ENCODE measurements at places on chromosomes 7 and 10. TPM values are rescaled to one million over a fixed set of nuclear protein-coding genes. Genes with fewer than 3 reads are reported as not detected.
A peak's percentile ranks its signal among the peaks of the same experiment; 100 is the strongest.

GRCh38 chr7:29135846-29136245 lies 10.5 kb downstream of the CPVL start:
- H3K27ac ChIP-seq = no peak overlapping the region
- no peak for DNase-seq
- H3K36me3 ChIP-seq = no peaks in the 10 kb centered on the region
- no peaks in the 10 kb centered on the region for H3K27me3 ChIP-seq
- H3K4me1 ChIP-seq = no peaks in the 10 kb centered on the region

DNA sequence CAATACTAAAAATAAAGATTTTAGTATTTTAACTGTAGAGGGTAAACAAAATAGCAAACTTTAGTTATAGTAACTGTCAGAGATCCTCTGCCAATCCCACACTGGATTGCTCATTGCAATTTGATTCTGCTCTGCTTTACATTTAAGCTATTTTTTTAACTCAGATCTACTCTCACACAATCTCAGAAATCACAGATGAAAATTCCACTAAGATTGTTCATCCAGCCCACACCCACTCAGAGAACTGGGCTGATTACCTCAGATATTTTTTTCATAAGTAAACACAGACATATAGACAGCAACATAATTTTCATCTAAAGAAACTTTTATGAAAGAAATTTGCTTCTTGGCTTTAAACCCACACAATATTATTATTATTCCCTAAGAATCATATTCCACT lies 7.0 kb downstream of the OSBPL3 start:
- no peaks in the 10 kb centered on the region for H3K27me3 ChIP-seq
- no peak overlapping the region for H3K27ac ChIP-seq
- H3K4me1 ChIP-seq = no peaks in the 10 kb centered on the region
- no peak overlapping the region for H3K4me3 ChIP-seq
- no peak for DNase-seq

DNA sequence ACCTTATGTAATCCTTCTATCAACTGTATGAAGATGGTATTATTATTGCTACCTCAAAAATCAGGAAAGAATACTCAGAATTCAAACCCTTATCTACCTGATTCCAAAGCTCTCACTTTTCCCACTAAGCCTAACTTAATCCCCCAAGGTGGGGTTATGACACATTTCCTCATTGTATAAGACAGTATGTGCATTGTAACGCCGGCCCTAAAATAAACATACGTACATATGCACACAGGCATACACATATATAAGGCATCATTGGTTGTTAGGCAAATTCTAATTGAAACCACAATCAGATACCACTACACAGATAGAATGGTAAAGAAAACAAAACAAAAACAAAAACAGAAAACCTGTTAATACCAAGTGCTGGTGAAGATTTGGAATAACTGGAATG lies 556.5 kb downstream of the INHBA start:
- no peaks in the 10 kb centered on the region for H3K36me3 ChIP-seq
- no peaks in the 10 kb centered on the region for H3K27me3 ChIP-seq
- DNase-seq = no peak
- no peak overlapping the region for H3K4me3 ChIP-seq
- H3K4me1 ChIP-seq = no peaks in the 10 kb centered on the region
- H3K27ac ChIP-seq = no peak overlapping the region

DNA sequence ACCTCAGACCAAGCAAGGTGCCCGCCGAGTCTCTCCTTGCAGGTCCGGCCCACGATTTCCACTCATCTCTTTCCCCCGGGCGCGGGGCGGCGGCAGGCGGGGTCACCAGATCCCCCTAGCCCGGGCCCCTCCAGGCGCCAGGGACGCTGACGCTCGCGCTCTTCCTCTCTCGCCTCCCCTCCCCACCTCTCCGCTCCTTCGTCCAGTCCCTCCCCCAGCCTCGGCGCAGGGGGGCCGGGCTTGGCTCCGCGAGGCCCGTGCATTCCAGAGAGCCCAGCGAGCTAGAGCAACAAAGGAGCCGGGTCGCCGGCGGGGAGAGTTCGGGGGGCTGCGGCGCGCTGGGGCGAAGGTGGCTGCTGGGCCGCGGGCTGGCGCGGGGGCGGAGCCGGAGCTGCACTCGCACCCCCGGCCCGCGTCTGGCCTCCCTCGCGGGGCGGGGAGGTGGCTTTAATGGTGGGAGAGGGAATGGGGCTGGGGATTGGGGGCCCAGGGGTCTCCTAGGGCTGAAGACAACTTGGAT lies at the start of gene SMO:
TSS of gene SMO (plus strand) at position 262 of the 520 bp plus-strand sequence. CDS start 519 bp downstream, outside the sequence.
- no peaks in the 10 kb centered on the region for H3K27me3 ChIP-seq
- peak within 1 kb of the TSS; percentile 42 for H3K27ac ChIP-seq
- peaks cover 26% of the 10 kb centered on the region for H3K4me1 ChIP-seq
- H3K36me3 ChIP-seq = no peaks in the 10 kb centered on the region
- peak within 1 kb of the TSS; percentile 92 for H3K4me3 ChIP-seq
- DNase-seq = peak; percentile 66

- H3K27ac ChIP-seq = no peak overlapping the region
- peak; percentile 77 for DNase-seq
- no peaks in the 10 kb centered on the region for H3K36me3 ChIP-seq
- no peaks in the 10 kb centered on the region for H3K4me1 ChIP-seq
Observed at GRCh38 chr10:112137154-112137987, 46.2 kb downstream of the GPAM start.

DNA sequence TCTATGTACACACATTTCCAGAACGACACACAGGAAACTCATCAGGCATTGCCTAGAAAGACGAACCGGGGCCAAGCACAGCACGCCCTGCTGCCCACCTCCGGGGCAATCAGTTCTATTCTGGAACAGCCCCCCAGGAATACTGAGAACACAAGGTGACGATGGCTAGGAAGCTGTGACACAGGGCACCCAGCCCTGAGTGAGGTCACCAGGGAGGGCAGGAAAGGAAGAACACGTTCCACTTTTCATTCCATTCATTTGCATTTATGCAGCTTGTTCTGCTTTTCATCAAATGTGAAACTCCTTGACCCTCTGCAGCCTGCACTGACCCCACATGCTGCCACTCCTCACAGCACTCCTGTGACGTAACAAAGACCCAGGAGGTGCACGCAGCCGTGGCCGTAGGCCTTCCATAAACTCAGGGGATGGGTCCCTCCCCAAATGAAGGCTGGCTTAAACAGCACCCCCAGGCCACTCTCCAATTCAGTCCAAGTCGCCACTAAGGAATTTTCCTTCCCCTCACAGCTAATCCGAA lies 28.9 kb downstream of the MAD1L1 start:
- H3K27me3 ChIP-seq = no peaks in the 10 kb centered on the region
- DNase-seq = no peak
- no peaks in the 10 kb centered on the region for H3K4me1 ChIP-seq
- H3K4me3 ChIP-seq = no peak overlapping the region
- H3K27ac ChIP-seq = no peak overlapping the region

- no peak overlapping the region for H3K4me3 ChIP-seq
- DNase-seq = no peak
- no peaks in the 10 kb centered on the region for H3K4me1 ChIP-seq
- no peaks in the 10 kb centered on the region for H3K36me3 ChIP-seq
- no peaks in the 10 kb centered on the region for H3K27me3 ChIP-seq
- no peak overlapping the region for H3K27ac ChIP-seq
Observed at GRCh38 chr7:112154690-112155089, 51.5 kb downstream of the DOCK4 start.

GRCh38 chr7:28269700-28270361 lies 89.2 kb upstream of the JAZF1 start:
- H3K27ac ChIP-seq = no peak overlapping the region
- H3K4me1 ChIP-seq = no peaks in the 10 kb centered on the region
- DNase-seq = no peak
- H3K4me3 ChIP-seq = no peak overlapping the region
- H3K27me3 ChIP-seq = no peaks in the 10 kb centered on the region
- H3K36me3 ChIP-seq = no peaks in the 10 kb centered on the region

GRCh38 chr10:3805201-3805790 lies 20.3 kb upstream of the KLF6 start:
- H3K4me3 ChIP-seq = no peak overlapping the region
- H3K27me3 ChIP-seq = no peaks in the 10 kb centered on the region
- peaks cover 6% of the 10 kb centered on the region for H3K4me1 ChIP-seq
- no peak for DNase-seq
- peak overlapping the region; percentile 99 for H3K27ac ChIP-seq

- H3K27me3 ChIP-seq = no peaks in the 10 kb centered on the region
- no peak overlapping the region for H3K4me3 ChIP-seq
- H3K27ac ChIP-seq = no peak overlapping the region
- DNase-seq = no peak
Observed at GRCh38 chr10:29874606-29875269, 184.6 kb downstream of the JCAD start.

GRCh38 chr10:60664859-60665258 lies 113.4 kb upstream of the CDK1 start:
- H3K4me1 ChIP-seq = no peaks in the 10 kb centered on the region
- H3K36me3 ChIP-seq = no peaks in the 10 kb centered on the region

DNA sequence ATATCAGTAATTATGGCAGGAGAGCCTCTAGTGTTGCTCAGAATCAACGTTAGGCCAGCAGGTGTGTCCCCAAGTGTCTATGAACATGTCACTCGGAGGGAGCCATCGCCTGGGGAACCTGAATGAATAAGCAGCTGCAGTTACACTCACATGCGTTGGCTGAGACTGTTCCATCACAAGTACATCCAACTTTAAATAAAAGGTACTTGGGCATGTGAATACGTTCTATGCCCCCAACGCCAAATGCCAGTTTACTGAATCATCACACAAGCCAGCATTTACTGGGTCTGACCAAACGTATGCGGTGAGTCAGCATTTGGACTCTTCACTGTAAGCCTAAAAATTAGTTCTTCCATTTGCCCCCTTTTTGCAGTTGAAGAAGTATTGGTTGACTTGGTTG lies 207.6 kb upstream of the PLXNA4 start:
- peaks cover 12% of the 10 kb centered on the region for H3K36me3 ChIP-seq
- no peak overlapping the region for H3K27ac ChIP-seq
- no peaks in the 10 kb centered on the region for H3K4me1 ChIP-seq
- H3K27me3 ChIP-seq = no peaks in the 10 kb centered on the region

GRCh38 chr10:21238717-21239116 lies 286.8 kb downstream of the SKIDA1 start:
- no peak overlapping the region for H3K4me3 ChIP-seq
- DNase-seq = no peak
- H3K27me3 ChIP-seq = no peaks in the 10 kb centered on the region
- no peaks in the 10 kb centered on the region for H3K4me1 ChIP-seq
- H3K27ac ChIP-seq = no peak overlapping the region

DNA sequence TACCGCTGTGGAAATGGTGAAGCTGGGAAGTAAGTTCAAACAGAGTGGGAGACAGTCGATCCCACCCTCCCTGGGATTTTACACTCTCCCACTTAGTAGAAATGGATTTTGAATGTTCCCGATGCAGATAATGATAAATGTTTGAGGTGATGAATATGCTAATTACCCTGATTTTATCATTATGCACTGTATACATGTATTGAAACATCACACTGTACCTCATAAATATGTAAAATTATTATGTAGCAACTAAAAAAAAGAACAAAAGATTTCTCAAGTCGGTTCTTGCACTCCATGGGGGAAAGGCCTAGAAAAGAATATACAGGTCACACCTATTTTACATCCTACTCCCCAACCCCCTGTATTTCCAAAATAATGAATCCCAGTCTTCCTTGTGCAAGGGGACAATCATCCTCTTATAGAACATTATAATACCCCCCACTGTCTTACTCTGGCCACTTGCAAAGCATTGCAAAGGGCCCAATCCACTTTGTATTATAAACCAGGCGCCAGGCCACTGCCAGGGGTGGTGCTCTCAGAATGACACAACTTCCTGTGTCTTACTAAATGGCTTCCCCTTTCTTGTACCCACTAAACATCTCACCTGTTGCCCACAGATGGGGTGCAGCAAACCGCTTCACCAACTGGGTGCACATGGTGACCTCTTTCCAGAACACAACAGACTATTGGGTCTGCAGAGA lies 20.6 kb upstream of the OR2AE1 start:
- no peak overlapping the region for H3K27ac ChIP-seq
- H3K36me3 ChIP-seq = peaks cover 36% of the 10 kb centered on the region

DNA sequence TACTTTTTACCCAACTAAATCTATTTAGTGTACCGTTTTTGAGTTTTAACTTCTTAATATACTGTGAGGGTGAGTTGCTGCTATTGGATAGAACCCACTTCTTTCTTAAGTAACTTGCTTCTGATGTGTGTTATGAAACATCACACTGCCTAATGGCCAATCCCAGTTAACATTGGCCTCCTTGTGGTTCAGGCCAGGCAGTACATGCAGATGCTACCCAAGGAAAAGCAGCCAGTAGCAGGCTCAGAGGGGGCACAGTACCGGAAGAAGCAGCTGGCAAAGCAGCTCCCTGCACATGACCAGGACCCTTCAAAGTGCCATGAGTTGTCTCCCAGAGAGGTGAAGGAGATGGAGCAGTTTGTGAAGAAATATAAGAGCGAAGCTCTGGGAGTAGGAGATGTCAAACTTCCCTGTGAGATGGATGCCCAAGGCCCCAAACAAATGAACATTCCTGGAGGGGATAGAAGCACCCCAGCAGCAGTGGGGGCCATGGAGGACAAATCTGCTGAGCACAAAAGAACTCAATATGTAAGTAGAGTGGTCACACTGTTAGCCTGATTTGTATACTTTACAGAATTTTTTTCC lies 39.7 kb downstream of the TES start:
- no peak overlapping the region for H3K27ac ChIP-seq
- H3K36me3 ChIP-seq = peaks cover 2% of the 10 kb centered on the region
- no peak overlapping the region for H3K4me3 ChIP-seq
- DNase-seq = no peak
- H3K4me1 ChIP-seq = no peaks in the 10 kb centered on the region

DNA sequence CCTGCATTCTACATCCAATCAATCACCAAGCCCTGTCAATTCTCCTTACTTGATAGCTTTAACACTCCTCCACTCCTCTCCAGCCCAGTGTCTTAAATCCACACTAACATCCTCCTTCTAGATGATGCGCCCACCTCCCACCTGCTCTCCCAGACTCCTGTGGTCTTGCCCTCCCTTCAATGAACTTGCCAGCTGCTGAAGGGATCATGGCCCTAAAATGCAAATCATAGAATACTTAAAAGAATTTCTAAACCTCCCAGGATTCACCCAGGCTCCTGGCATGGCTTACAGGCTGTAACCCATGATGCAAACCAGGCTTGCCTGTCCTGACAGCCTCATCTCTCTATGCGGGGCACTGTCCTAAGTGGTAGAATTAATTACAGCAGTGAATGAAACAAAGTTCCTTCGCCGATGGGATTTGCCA lies 43.6 kb downstream of the SYPL1 start:
- H3K36me3 ChIP-seq = no peaks in the 10 kb centered on the region
- no peaks in the 10 kb centered on the region for H3K27me3 ChIP-seq
- peaks cover 8% of the 10 kb centered on the region for H3K4me1 ChIP-seq
- H3K4me3 ChIP-seq = no peak overlapping the region

DNA sequence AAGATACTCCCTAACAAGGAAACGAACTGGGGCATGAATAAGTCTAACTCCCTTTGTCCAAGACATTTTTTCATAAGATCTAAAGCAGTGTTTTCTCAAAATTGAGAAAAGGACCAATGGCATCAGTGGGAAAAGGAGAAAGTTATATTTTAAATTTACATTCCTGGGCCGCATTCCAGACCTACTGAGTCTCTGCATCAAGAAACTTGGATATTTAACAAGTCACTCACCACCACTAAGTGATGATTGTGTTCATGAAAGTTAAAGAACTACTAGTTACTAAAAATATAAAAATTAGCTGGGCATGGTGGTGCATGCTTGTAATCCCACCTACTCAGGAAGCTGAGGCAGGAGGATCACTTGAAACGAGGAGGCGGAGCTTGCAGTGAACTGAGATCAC lies 149.6 kb upstream of the MEOX2 start:
- no peak for DNase-seq
- no peak overlapping the region for H3K4me3 ChIP-seq

The CARD11 gene
- 1.2 TPM for total RNA-seq

The GTF2IRD2 gene
- total RNA-seq = 2.3 TPM

The TRUB1 gene
- 10.5 TPM for total RNA-seq

The CADPS2 gene
- 41.1 TPM for total RNA-seq

The RNF133 gene
- 2.8 TPM for total RNA-seq

The AZGP1 gene
- total RNA-seq = 99.5 TPM

The AKR1B1 gene
- total RNA-seq = 10.8 TPM

The ADARB2 gene
- 0.70 TPM for total RNA-seq

The ABCC2 gene
- 234 TPM for total RNA-seq

The ASL gene
- total RNA-seq = 60.3 TPM
